CD8-positive, alpha-beta T cell (primary cell): ENCODE measurements at places on chromosomes 5 and 9.

DNA sequence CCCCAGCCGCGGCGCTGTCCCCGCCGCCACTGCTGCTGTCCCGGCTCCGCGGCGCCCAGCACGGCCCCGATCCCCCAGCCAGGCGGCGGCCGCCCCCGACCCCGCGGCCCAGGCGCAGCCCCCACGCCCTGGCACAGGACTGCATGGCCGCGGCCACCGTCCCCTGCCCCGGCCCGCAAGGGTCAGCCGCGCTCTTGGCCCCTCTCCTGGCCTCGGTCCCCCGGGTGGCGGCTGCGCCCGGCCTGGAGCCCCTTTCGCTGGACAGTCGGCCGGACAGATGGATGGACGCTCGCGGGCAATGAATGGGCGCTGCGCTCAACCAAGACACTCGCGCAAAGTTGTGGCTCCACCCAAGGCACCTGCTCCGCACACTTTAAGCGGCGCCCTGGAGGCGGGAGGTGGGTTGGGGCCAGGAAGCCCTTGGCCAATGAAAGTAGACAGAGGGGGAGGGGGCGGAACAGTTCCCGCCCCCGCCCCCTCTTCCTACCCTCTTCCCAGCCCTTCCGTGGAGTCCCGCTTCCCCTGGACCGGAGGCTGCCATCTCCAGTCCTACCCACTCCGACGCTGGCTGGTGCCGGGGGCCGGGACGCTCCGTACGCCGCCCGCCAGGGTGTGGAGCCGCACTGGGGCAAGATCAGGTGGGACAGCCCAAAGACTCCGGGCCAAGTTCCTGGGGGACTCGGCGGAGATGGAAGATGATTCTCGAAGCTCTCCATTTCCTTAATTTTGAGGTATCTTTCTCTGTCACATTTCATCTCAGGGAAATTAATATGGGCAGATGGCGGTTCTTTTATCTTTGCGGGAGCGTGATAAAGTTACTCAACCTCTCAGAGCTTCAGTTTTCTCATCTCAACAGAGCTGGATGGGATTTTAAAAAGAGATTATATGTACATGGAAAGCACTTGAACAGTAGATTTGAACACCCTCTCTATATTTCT is at the start of gene GLDC:
GLDC (minus strand) TSS at position 375 of the 938 bp plus-strand sequence; CDS start at position 145, 230 bp downstream.
- DNase-seq, result peak; percentile 44

- no peak for DNase-seq
These were observed 10.5 kb downstream of the DOCK2 start for GRCh38 chr5:169647566-169647965.

GRCh38 chr9:135095470-135096407 is 8.3 kb downstream of the OLFM1 start:
- no peak for DNase-seq

GRCh38 chr5:176870110-176870591 is 29.0 kb downstream of the HK3 start:
- DNase-seq, result no peak

- DNase-seq, result no peak
These were observed 72.1 kb upstream of the SEMA6A start for GRCh38 chr5:116646611-116647289.

GRCh38 chr5:105565531-105565930 is 2002.9 kb upstream of the NUDT12 start:
- no peak for DNase-seq

DNA sequence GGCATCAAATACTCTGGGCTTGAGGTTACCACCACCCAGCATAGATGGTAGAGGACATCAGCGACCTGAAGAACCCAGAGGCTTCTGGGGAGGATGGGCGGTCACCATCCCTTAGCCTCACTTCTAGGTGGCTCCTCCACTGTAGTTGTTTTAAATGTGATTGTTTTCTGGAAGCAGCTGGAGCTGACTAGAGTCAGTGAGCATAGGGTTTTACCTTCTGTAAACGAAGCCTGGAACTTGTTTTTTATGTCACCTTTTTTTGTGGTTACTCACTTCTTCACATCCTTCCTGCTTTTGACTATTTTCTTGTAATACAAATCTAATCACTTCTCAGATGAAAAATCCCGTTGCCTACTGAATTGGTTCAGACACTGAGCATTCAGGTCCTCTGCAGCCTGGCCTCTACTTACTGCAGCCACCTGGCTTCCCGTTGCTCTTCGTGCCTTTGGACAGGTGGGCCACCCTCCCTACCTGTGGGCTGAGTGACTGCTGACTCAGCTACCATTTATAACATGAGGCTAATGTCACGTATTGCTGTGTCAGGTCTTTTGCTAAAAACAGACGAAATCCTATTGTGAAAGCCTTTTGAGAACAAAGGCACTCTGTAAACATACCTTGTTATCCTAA is 167.8 kb downstream of the MAN2A1 start:
- DNase-seq, result peak; percentile 23

GRCh38 chr9:114690308-114690707 is 8.3 kb upstream of the TEX48 start:
- no peak for DNase-seq

DNA sequence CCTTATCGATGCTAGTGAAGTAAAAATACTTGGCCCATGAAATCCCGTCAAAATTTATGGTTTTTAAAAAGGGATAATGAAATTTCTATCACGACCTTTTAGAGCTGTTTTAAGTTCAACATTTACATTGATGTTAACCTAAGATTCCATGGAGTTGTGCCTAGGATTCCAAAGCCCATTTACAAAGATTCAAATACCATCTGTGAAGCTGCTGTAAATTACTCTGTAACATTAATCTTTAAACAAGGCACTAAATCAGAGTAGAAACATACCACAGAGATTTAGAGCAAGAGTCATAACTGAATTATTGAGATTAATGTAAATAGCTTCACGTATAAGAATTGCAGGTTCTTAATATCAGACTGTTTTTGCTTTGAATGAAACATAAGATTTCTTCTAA is 17.7 kb downstream of the POU5F2 start:
- DNase-seq, result no peak

DNA sequence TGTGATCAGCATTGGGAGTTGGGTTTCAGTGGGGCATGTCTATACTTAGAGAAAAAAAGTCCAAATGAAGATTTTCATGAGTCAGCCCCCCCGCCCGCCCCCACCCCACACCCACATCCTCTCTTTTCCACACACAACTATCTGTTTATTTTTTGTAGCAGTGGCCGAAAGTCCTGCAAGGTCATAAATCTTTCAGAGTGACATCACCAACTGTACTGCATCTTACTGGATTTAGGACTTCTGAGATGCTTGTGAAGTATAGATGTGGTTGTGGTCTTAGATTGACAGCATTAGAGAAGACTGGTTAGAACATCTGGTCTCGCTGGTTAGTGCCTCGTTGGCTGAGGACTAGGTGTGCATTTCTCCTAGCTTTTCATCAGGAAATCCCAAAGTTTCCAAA is 7.3 kb upstream of the ROPN1L start:
- DNase-seq, result no peak

DNA sequence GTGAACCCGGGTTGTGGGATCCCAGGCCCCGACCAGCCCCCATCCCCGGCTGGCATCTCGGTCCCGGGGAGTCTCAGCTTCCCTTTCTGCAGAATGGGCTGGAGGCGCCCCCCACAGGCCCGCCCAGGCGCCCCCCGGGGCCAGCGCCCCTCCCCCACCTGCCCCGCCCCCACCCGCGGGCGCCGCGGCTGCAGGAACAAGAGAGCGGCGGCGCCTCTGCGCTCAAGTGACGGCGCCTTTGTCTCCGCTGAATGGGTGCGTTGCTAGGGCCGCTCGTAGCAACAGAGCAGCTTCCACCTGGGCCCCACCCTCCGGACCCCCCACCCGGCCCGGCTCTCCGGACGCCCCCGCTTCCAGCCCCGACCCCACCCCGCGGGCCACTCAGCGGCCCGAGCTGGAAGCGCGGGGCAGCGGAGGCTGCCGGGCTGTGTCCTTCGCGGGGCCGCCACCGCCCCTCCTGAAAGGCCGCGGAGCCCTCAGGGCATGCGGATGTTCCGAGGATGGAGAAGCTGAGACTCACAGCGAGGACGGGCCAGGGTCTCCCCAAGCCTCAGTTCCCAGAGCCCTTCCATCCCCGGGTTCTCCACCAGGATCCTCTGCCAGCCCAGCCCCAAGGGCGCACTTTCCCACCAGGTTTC is 27.5 kb downstream of the ADGRD2 start:
- DNase-seq, result no peak

GRCh38 chr5:65149827-65150226 is 331.9 kb downstream of the ADAMTS6 start:
- DNase-seq, result no peak

DNA sequence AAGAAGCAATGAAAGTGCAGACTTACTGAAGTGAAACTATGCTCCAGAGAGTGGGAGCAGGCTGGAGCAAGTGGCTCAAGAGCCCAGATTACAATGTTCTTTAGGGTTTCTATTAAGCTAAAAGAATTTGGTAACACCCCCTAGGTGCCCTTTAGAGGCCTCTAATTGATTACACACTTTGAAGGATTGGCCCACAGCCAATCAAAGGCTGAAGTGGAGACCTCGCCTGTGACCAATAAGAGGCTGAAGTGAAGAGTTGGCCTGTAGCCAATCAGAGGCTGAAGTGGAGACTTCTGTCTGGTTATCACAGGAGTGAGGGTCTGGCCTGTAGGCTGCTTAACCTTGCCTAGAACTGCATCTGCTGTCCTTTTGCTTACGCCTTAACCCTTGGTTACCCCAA is 46.7 kb upstream of the SPATA31C2 start:
- no peak for DNase-seq

GRCh38 chr9:106956971-106957370 is 94.0 kb downstream of the ZNF462 start:
- DNase-seq, result no peak

GRCh38 chr5:175387144-175387543 is 56.8 kb downstream of the DRD1 start:
- no peak for DNase-seq

DNA sequence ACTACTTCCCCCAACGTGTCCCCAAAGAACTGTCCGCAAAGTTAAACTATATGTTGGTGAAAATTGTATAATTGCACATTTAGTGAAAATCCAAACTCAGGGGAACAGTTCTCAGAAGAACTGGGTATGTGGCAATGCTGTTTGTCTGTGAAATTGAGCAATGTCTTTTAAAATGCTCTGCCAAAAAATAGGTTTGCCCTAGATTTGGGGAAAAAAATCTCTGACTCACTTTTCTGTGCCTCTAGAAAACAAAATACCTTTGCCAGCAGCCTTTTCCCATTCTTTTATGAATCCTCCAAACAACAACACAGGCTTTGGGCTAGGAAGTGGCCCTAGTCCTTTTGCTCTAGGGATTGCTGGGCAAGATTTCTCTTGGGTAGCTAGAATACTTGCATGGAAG is 37.4 kb upstream of the ZNF608 start:
- no peak for DNase-seq

GRCh38 chr5:14572385-14572784 is 9.2 kb upstream of the OTULINL start:
- DNase-seq, result no peak

DNA sequence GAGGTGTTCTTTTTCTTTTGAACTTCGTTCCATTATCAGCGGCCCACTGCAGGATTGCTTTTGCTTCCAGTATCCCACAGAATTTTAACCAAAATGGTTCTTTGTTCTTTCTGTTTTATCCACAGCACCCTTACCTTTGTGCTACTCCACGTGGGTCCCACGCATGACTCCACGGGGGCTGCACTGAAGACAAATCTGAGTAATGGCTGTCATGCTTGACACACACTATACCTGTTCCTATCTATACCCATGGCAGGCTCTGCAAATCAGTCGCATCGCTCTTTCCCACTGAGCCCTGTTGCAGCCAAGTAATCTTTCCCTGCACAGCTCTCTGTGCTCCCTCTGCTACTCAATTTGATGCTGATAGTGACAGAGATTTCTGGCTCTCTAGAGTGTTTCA is 69.7 kb downstream of the NSG2 start:
- no peak for DNase-seq

- no peak for DNase-seq
These were observed 28.7 kb downstream of the ANKRD34B start for GRCh38 chr5:80541392-80541791.

GRCh38 chr9:125436613-125437443 is 175.2 kb downstream of the GAPVD1 start:
- no peak for DNase-seq

DNA sequence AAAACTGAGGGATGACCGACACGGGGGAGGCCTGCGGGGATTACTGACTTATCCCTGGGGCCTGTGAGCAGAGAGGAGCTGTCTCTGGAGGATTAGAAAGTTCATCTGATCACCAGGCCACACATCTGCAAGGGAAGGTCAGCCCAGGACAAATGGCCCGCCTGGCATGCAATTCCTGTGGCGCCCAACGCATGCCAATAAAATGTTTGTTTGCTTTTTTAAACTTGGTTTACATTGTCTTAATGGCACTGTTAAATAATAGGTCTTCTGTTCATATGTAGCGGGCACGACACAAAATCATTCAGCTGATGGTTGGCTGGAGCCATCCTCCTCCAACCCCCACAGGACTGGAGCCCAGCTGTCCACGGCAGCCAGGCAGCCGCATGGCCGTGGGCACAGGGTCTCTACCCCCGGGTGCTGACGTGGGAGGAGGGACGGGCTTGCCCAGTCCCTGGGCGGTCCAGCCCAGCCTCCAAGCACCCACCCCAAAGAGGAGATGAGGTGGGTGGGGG is 41.0 kb upstream of the SLC12A7 start:
- no peak for DNase-seq

GRCh38 chr5:123448743-123449142 is 25.5 kb upstream of the CEP120 start:
- DNase-seq, result no peak

- no peak for DNase-seq
These were observed 10.0 kb upstream of the SHISAL2B start for GRCh38 chr5:64680289-64680688.

GRCh38 chr5:174642816-174643405 is 81.5 kb upstream of the MSX2 start:
- no peak for DNase-seq

- no peak for DNase-seq
These were observed 272.3 kb upstream of the WWC1 start for GRCh38 chr5:168019143-168019542.

- no peak for DNase-seq
These were observed 401.3 kb downstream of the BRINP1 start for GRCh38 chr9:118967901-118968300.

GRCh38 chr9:127142931-127143464 is 20.6 kb upstream of the ANGPTL2 start:
- no peak for DNase-seq

DNA sequence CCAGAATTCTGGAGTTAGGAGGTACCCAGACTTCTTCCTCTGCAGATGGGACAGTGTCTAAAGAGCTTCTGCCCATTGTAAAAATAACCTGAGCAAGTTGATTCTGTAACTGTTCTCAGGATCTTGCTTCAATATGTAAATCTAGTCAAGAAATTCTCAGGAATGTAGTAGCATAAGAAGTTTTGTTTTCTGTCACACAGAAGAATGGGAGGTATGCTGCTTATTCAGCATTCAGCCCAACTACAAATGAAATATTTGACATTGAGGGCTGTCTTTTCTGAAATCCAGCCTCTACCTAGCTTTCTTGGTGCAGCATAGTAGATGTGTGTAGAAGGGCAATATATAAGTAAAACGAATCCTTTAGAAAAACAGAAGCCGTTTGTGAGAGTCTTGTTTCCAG is 13.8 kb downstream of the MACIR start:
- DNase-seq, result no peak
